Urinary bladder (tissue), 4 donors: ENCODE measurements at places on chromosomes 12 and 14. TPM values are rescaled to one million over a fixed set of nuclear protein-coding genes. Genes with fewer than 3 reads are reported as not detected.
A peak's percentile ranks its signal among the peaks of the same experiment; 100 is the strongest.

DNA sequence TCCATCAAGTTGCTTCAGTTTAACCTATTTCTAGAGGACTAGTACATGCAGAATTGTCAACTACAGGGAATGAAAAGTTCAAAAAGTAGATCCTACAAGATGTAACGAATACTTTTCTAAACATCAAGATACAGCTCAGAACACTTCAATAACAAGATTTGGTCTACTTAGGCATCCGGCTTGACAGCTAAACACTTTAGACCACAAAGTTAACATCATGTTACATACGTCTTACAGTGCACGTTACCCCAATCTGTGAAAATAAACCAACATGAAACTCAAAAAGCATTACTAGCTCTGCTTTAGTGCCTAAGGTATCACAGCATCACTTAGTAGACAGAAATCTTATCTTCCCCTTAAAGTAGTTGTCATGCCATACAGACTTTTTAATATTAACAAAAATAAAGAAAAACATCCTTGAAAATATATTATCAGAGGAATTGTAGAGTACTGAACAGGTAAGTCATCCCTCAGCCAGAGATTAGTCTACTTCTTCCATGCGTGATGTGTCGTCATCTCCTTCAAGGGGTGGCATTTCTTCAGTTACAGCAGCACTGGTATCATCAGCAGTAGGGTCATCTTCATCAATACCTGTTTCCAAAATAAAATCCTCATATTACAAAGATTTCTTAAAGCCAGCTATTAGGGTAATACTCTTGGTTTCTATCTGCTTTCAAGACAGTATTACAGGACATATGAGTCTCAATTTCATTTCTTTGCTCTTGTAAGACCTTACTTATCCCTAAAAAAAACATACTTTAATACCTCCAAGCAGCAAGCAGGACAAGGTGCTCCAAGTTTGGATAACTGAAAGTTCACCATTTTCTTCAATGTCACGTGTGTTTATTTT lies 5.4 kb downstream of the HSP90AA1 start:
- no peak for DNase-seq

- no peak for DNase-seq
Measured at GRCh38 chr14:85416771-85417170, 113.2 kb upstream of the FLRT2 start.

GRCh38 chr12:113482334-113482733 lies 10.7 kb upstream of the LHX5 start:
- DNase-seq: no peak

DNA sequence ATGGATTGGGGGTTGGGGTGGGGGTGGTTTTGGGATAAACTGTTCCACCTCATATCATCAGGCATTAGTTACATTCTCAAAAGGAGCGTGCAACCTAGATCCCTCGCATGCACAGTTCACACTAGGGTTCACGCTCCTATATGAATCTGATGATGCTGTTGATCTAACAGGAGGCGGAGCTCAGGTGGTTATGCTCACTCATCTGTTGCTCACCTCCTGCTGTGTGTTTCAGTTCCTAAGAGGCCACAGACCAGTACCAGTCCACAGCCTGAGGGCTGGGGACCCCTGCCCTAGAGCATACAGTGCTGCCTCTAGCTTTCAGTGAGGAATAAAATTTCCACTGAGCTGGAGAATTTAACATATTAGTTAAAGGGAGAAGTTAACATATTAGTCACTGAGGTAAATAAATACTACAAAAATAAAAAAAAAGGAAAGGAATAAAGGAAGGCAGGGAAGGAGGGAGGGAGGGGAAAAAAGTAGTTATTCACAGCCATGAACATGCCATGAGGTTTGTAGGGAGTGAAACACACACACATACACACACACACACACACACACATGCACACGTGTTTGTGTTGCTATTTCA lies 612.7 kb upstream of the TBX3 start:
- DNase-seq: no peak

MIPOL1 gene
- total RNA-seq: 48.4 TPM

- DNase-seq: peak; percentile 51
Measured at GRCh38 chr14:69247676-69248440, 12.1 kb upstream of the GALNT16 start.

ADAM20 gene
- total RNA-seq: 2.7 TPM

DNA sequence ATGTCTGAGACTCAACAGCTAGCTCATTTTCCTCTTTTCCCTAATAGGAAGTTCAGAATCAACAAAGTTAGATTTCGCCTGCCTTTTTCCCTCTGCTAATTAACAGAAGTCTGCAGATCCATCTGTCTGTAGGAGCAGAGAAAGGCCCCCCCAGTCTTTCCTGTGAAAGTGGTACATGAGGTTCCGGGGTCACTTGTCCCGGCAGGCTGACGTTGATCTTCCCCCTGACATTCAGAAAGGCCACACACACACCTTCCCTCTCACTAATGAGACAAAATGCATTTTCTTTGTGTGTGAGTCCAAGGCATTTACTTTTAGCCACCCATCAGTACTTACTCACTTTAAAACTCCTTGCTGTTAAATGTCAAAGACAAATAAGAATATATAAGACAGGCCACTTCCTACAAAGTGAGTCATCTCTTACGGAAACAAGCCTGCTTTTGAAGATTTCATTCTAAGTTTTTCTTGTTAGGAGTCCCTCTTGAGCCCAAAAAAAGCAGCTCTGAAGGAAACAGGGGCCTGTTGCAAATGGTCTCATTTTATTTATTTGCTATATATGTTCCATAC lies 138.7 kb downstream of the TTC7B start:
- DNase-seq: no peak

- no peak for DNase-seq
Measured at GRCh38 chr12:21183721-21184275, 52.8 kb downstream of the SLCO1B1 start.

AQP2 gene
- not detected for total RNA-seq

- DNase-seq: no peak
Measured at GRCh38 chr14:24408764-24409163, 10.0 kb downstream of the NYNRIN start.

GRCh38 chr12:64828713-64829112 lies 4.3 kb downstream of the TBC1D30 start:
- DNase-seq: no peak

RTN1 gene
- total RNA-seq: 13.9 TPM
